Cortex of kidney (tissue), 1 donor: ENCODE measurements at places on chromosomes 11 and 22.

DNA sequence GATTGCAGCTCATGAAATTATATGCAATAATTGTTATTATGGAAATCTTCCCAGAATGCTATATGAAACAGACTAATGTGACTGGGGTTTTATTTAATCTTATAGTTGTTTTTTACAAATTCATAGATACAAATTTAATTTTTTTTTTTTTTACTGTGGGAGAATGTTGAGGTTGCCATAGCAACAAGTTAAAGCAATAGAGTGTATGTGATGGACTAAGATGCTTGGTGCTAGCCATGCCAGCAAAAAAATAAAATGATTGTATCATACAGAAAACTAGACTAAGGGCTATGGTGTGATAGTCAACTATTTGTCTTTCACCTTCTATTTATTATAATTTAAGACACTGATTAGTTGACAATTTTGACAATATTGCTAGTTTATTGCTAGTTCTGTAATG, 163.2 kb upstream of the BLID start:
- DNase-seq: no peak

- DNase-seq: no peak
Observed at GRCh38 chr22:47645450-47645914, 883.0 kb downstream of the TBC1D22A start.

GRCh38 chr11:12247543-12248254, 129.7 kb upstream of the PARVA start:
- no peak for DNase-seq

DNA sequence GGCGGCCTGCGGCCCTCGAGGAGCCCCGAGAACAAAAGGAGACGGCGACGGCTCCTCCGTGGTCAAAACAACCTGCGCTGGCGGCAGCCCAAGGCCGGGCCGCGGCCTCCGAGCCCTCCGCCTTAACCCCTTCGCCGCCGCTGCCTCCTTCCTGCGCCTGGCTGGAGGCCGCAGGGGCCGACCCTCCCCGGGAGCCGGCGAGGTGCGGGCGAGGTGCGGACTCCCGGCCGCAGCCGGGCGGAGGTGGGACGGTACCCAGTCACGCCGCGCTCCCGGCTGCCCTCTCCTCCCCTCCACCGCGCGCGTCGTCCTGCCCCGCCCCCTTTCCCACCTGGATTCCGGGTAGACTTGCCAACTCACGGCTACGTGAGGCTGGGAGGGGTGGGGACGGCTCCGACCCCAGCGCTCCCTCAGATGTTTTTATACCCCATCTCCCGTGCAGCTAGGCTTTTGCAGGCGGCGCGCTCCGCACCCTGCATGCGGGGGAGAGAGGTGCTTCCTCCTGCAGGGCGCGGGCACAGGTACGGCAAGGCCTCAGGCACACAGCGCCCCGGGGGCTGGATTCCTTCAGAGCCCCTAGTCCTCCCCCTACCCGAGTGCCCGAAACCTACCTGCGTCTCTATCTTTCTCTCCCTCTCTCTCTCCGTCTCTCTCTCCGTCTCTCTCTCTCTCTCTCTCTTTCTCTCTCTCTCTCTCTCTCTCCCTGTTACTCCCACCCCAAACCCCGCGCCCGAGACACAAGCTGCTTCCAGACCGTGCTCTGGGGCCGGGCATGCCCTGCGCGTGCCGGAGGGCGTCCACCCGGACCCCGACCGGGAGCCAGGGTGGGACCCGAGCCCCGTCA, 2.0 kb downstream of the PDGFB start:
- DNase-seq: no peak

DNA sequence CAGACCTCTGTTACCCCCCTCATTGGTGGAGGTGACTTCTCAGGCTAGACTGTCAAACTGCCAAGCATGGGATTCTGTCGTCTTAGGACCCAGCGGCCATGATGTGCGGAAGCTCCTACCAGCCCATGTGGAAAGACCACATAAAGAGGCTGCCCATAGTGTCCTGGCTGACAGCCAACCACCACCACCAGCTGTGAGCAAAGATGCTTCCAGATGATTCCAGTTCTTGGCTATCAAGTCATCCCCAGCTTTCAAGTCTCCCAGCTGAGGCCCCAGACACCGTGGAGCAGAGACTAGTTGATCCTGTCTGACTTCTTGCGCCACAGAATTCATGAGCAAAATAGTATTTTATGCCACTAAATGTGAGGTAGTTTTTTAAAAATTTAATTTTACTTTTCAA, 32.9 kb downstream of the SCUBE1 start:
- no peak for DNase-seq

GRCh38 chr11:89490981-89491690, at the start of gene NOX4:
Gene NOX4 (minus strand): TSS chr11:89491375. CDS start chr11:89491246, 129 bp downstream.
- no peak for DNase-seq

GRCh38 chr11:108606495-108607160, 13.1 kb upstream of the EXPH5 start:
- no peak for DNase-seq

- DNase-seq: no peak
Observed at GRCh38 chr11:61089806-61090491, 12.3 kb upstream of the CD5 start.

DNA sequence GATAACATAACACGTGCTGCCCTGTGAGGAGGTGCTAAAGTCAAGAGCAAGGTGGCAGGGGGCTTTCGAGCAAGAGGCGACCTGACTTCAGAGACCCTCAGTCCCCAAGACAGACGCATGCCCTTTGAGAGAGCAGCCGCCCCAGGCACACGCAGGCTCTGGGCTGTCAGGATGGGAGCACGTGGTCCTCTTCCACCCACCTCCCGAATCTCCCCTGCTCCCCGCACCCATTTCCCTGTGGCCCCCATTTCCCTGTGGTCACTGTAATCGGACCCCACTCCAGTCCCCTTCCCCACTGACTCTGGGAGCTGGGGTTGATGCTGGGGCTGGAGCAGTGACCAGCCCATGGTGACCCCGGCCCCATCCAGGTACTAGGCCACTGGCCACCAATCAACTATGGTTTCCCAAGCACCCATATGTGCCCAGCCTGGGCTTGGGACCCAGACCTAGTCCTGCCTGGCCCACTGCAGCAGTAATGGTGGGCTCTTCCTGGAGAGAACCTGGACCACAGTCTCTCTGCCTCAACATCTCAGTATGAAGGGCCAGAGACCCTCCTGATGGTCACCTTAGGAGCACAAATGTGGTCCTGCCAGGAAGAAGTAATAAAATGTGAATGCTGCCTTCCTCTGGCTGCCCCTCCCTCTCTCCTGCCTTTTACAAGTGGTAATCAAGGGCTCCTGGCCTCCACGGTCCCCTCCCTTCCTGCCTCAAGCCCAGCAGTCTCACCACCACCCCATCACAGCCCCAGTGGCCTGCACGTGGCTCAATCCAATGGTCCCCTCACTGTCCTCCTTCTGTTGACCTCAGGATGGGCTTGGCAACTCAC, 39.0 kb downstream of the IGLL5 start:
- DNase-seq: no peak

DNA sequence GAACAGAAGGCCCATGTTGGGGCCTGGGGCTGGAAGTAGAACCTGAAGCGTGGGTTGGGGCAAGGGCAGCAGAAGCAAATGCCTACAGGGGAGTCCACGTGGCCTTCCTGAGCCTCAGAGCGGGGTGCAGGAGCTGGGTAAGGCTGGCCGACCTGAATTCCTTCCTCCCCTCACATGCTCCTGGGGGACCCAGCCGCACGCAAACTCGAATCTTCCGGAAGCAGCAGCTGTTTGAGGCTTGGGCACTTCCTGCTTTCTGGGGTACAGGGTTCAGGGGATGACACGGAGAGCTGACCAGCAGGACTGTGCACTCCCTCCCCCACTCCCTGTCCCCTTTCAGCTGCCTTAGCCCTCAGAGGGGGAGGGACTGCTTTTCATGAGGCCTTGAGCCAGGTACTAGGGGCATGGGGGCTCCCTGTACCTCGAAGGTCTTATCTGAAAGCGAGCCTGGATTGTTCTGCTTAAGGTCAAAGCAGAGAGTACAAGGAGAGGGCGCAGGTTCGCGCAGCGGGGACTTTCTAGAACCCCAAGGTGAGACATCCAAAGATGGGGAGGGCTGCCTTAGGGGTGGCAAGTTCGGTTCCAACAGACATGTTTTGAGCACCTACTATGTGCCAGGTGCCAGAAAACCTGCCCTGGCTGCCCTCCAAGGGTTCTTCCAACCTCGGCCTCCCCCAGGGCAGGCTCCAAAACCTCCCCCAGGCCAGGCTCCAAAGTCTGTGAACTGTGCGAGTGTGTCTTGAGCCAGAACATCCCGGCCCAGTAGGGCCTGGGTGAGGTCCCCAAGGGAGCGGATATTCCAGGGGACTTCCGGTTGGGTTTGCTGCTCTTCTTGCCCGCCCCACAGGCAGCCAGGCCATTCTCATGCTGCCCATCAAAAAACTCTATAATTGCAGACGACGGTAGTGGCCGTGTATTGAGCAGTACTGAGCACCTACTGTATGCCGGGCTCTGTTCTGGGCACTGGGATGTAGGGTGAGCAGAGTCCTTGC, 1.7 kb downstream of the NCF4 start:
- DNase-seq: no peak

- DNase-seq: no peak
Observed at GRCh38 chr11:132623511-132623910, 908.8 kb downstream of the OPCML start.

- no peak for DNase-seq
Observed at GRCh38 chr11:92687724-92688123, 281.7 kb upstream of the MTNR1B start.

DNA sequence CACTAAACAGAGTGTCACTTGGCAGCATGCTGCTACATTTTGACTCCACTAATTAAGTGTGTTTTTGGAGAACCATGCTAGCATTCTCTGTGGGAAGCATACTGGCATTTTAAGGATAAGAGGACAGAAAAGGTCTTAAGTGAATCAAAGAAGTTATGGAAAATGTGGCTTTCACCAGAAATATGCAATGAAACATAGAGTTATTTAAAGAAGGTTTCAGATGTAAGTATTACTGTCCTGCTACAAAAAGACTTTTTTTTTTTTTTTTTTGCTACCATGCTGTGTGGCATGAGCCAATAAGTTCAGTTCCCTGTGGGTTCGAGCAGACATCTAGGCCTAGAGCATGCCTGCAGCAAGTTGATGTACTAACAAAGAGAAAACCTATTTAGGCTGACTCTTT, 187.6 kb downstream of the MSANTD4 start:
- no peak for DNase-seq

DNA sequence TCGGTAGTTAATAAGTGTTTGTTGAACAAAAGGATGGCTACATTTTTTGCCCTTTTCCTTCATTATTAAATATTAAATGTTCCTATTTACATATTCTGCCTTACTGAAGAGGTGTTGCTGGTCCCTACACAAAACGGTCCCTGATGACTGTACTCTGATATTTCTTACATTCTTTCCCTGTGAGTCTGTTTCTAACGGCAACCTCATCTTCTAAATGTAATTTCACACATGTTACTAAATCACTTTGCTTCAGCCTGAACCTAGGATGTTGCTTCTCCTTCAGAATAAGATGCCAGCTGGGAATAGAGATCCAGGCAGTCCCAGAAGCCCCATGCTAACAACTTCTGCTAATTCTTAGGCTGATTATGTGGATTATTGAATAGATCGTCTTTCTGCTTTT, 50.3 kb downstream of the SPON1 start:
- no peak for DNase-seq

GRCh38 chr11:120708511-120709183, 197.1 kb downstream of the GRIK4 start:
- DNase-seq: no peak

- DNase-seq: no peak
Observed at GRCh38 chr11:17691550-17691949, 27.8 kb upstream of the MYOD1 start.

- DNase-seq: no peak
Observed at GRCh38 chr22:28939394-28939793, 56.0 kb downstream of the ZNRF3 start.

GRCh38 chr11:42972741-42973140, 339.1 kb upstream of the API5 start:
- DNase-seq: no peak

- no peak for DNase-seq
Observed at GRCh38 chr11:9247863-9248262, 17.3 kb downstream of the DENND5A start.

DNA sequence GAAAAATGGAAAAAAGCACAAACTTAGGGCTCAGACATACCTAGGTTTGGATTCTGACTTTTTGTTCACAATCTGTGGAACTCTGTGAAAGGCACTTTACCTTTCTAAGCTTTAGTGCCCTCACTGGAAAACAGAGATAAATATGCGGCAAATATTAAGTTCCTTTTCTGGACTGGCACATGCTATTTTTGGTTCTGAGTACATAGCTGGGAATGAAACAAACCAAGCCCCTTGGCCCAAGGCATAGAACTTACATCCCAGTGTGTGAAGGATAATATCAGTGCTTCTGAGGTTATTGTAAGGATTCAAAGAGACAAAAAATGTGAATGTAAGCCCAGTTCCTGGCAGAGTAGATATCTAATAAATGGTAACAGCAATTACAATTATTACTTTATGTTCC, 227.5 kb downstream of the ADAMTS15 start:
- DNase-seq: no peak

DNA sequence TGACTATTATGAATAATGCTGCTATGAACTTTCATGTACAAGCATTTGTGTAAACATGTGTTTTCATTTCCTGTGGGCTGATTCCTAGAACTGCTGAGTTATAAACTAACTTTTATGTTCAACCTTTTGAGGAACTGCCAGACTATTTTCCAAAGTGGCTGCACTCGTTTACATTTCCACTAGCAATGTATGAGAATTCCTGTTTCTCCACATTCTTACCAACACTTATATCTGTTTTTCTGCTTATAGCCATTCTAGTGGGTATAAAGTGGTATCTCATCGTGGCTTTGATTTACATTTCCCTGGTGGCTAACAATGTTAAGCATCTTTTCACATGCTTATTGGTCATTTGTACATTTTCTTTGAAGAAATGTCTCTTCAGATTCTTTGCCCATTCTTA, 35.2 kb upstream of the SCUBE2 start:
- no peak for DNase-seq

DNA sequence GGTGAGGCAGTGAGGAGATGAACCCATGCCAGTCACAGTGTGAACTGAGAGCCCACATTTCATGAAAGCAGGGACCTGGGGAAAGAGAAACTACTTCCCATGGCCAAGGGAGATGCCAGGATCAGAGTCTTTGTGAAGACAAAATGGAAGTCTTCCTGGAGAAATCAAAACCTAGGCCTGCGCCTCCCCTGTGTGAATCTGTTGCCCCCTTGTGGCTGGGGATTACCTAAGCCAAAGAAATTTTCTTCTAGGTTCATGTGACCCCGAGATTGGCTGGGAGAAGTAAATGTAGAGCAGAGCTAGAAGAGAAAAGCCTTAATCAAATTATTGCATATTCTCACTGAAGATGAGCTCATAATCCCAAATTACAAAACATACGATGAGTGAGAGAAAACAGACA, 1075.3 kb downstream of the TBC1D22A start:
- DNase-seq: no peak

DNA sequence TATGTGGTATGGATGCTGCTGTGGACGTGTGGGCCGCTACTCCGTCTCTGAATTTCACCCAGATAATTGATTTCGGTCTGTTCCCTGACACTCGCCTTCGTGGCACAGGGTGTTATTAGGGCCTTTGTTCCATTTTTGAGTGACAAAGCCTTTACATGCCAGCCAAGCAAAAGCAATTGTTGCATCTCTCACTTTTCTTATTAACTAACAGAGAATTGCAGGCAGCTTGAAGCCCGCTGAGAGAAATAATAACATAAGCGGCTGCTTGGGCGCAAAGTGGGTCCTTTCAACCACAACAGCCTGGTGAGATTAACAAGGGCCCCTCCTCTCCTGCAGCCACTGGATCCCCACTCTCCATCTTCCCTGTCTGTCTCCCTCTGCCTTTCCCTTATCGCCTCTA, 449.4 kb downstream of the NTM start:
- no peak for DNase-seq
